ENCODE measurements at places on chromosomes 3 and 15. TPM values are rescaled to one million over a fixed set of nuclear protein-coding genes. Genes with fewer than 3 reads are reported as not detected.

DNA sequence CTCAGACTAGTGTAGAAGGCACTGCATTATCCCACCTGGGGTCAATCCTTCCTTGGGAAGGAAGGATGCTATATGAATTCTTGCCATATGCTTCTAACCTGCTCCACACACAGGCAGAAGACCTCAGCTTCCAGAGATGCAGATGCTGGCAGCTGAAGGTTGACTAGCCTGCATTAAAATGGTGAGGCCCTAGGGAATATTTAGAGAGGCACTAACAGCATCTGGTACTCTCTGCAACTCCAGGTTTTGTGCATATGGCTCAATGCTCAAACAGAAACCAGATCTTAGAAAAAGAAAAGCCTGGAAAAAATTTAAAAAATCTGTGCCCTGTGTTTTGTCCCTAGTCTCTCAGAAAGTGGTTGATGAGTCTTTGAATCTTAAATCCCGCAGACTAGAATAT lies 56.0 kb upstream of the MYRIP start:
- no peak for DNase-seq

DNA sequence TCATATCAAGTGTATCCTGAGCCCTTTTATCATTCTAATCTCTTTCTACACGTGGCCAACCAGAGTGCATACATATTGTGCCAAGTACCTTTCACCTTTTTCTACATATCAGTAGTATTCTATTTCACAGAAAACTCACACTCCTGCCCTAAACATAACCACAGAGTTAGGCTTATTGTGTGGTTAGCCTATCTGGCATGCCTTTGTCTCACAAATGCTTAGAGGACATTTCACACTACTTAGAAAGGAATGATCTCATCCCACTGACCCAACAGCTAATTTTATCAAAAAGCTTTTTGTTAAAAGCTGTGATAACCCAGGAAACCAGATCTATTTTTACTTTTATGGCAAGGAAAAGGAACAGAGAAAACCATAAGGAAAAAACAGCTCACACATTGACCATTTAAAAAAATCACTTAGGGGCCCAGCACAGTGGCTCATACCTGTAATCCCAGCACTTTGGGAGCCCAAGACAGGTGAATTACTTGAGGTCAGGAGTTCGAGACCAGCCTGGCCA lies 17.8 kb upstream of the MAP4 start:
- no peak for DNase-seq

GRCh38 chr3:25610779-25611178 lies 53.9 kb downstream of the TOP2B start:
- no peak for DNase-seq

Gene CCRL2
- 2.7 TPM for total RNA-seq

Gene CPA3
- total RNA-seq = not detected

Gene SH3BP5
- 15.5 TPM for total RNA-seq

All from CD8-positive, alpha-beta memory T cell (primary cell).